Lower leg skin (tissue), 4 donors: ENCODE measurements at places on chromosomes 12 and 14.

DNA sequence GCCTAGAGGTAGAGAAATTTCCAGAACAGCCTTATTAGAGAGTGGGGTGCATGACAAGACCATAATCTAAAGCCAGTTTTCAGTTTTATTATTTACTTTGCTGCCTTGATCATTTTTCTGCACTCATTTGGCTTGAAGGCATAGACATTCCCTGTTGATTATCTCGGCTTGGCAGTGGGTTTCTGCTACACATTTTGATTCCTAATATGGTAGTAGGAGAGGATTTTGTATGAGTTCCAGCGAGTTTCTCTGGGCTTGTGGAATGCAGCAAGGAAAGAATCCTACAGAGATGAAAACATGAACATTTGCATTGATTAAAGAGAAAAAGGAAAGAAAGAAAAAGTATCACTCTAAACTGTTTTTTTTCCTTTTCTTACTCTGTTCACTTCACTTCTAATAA, 281.2 kb downstream of the PAWR start:
- no peak for DNase-seq

DNA sequence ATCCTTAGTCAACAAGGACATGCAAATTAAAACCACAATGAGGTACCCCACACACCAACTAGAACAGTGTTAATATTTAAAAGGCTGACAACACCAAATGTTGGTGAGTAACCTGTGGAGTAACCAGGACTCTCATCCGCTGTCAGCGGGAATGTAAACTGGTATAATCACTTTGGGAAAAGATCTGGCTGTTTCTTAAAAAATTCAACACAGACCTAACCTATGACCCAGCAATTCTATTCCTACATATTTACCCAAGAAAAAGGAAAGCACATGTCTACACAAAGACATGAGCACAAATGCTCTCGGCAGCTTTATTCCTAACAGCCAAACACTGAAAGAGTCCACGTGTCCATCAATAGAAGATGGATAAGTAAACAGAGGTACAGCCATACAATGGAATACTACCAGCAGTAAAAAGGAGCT, 26.6 kb downstream of the NRDE2 start:
- no peak for DNase-seq

GRCh38 chr12:8556531-8557097, 15.9 kb upstream of the CLEC4E start:
- DNase-seq = no peak

DNA sequence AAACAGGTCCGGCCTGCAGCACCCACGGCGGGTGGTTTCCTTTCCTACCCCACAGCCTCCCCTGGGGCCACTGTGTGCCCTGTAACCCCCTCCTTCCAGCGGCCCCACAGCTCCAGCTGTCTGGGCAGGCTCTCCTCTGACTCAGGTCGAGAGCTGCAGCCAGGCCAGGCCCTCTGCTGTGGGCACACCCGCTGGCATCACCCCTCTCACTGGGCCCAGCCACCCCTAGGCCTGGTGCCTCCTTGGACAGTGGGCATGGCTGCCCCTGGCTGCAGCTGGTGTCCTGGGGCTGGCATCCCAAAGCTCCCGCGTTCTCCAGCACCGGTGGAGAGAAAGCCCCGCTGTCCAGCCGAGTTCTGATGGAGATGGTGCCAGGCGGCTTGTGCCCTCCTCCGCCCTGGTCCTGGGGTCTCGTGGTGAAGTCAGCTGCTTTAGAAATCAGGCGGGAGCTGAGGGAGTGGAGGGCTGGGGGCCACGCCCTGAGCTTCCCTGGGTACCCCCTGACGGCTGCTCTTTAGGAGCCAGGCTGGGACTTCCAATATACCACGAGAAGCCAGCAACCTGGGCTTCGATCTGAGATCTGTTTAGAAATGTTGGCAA, 114.9 kb downstream of the KIF26A start:
- no peak for DNase-seq

DNA sequence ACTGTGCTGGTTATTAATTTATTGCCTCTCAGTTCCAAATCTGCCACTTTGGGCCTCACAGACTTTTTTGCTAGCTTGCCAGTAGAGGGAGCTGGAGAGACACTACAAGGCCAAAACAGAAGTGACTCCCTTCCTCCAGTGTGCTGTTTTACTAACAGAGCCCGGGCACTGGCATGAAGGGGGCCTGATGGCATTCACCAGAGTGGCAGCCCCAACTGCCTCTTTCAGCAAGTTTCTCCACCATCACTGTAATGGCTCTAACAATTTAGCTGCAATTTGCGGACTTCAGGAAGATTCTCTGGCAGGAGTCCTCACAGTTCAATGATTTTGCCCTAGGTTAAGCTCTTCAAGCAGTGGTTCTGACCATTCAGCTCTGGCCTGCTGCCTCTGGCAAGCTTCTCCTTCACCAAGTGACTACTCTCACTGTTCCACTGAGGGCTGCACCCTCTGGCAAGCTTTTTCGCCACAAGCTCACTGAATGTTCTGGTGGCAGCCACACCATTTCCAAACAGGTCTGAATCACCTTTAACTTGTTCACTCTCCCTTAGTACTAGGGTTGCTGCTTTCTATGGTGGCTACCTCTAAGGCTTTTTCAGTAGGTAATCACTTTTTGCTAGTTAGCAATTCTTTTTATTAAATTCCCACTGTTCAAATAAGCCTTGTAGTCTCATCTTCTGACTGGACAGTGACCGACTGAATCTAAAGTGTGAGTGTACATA, 104.9 kb downstream of the ZC3H14 start:
- no peak for DNase-seq

GRCh38 chr12:5655120-5655519, 223.2 kb downstream of the NTF3 start:
- DNase-seq = no peak

- DNase-seq = no peak
These were observed 284.3 kb upstream of the MDGA2 start for GRCh38 chr14:47959740-47960139.

- no peak for DNase-seq
These were observed 3.3 kb downstream of the CELA1 start for GRCh38 chr12:51343201-51343600.

GRCh38 chr12:60832290-60832689, 1236.5 kb downstream of the SLC16A7 start:
- no peak for DNase-seq

- no peak for DNase-seq
These were observed 3.9 kb downstream of the PALS1 start for GRCh38 chr14:67245104-67245503.

DNA sequence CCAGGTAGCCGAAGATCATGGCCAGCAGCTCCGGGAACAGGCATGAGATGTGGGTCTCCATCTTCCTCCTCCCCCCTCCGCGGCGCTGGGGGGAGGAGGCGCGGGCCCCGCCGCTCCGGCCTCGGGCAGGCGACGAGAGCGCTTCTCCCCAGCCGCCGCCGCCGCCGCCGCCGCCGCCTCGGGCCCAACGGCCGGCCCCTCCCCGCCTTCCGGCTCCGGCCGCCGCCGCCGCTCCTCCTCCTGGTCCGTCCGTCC, 448 bp downstream of the FBXL14 start:
- DNase-seq = no peak

DNA sequence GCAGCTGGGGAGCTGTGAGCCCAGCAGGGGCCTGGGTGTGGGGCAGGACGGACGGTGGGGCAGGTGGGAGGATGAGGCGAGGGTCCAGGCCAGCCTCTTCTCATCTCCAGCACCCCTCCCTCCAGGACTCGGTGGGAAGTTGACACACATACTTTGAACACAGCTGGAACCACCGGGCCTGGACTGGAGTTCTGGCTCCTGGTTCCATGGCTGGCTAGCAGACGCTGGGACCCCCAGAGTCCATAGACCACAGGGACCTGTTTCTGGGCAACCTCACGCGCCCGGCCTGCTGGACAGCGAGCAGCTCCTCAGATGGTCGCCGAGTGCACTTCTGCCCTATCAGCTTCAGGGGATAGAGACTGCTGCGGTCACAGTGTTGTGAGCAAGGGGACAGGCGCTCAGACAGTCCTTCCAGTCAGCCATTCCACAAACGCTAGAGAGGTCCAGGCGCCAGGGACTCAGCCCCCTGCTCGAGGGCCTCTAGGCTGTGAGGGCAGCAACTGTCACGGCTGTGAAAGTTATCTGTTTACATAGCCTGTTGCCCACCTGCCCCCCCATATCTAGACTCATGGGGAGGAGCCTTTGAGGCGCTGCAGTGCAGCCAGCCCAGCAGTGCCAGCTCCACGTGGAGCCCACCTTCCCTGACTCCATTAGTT, 25.2 kb downstream of the TCHP start:
- DNase-seq = no peak

- DNase-seq = no peak
These were observed at the start of gene ANHX for GRCh38 chr12:133235401-133236112. ANHX (minus strand) TSS chr12:133235877; CDS start chr12:133234356, 1,521 bp downstream.

GRCh38 chr14:25116607-25117006, 66.7 kb upstream of the STXBP6 start:
- no peak for DNase-seq

- DNase-seq = no peak
These were observed 457.4 kb upstream of the ATP2B1 start for GRCh38 chr12:90166012-90166411.

DNA sequence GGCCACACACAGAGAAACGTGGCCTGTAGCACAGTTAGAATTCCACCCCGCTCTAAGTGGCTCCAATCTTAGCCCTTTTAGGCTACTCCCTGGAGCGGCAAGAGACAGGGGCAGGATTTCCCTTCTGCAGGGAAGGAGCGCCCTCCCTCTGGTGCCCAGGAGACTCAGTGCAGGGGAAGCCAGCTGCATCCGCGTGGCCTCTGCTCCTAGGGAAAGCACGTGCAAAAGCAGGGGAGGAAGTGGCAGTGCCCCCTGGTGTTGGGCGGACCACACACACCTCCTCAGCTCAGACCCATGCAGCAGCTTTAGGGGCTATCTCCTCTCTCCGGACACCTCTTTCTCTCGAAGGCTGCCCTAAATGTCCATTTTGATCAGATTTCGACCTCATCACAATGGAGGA, 50.0 kb downstream of the SPRING1 start:
- no peak for DNase-seq

DNA sequence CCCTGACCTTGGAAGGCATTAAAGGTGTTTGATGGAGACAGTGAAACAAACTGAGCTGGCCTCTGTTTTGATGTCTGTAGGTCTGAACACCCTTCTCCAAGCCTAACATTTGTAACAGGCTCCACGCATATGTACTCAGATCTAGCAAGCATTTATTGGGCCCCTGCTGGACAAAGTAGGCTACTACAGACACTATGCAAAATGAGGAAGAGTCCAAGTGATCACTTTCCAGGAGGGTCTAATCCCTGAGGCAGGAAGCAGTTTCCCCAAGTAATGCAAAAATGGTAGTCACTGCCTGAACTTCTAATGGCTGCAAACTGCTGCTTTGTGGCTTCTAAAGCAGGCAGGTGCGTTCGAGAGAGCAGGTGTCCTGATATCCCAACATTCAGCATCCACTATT, 405.8 kb downstream of the MED13L start:
- DNase-seq = no peak

GRCh38 chr12:95337146-95337545, 119.5 kb downstream of the VEZT start:
- DNase-seq = no peak

- no peak for DNase-seq
These were observed 50.6 kb downstream of the PPP2R5C start for GRCh38 chr14:101812071-101812470.

- DNase-seq = no peak
These were observed 375.1 kb downstream of the GRIN2B start for GRCh38 chr12:13606290-13606689.

DNA sequence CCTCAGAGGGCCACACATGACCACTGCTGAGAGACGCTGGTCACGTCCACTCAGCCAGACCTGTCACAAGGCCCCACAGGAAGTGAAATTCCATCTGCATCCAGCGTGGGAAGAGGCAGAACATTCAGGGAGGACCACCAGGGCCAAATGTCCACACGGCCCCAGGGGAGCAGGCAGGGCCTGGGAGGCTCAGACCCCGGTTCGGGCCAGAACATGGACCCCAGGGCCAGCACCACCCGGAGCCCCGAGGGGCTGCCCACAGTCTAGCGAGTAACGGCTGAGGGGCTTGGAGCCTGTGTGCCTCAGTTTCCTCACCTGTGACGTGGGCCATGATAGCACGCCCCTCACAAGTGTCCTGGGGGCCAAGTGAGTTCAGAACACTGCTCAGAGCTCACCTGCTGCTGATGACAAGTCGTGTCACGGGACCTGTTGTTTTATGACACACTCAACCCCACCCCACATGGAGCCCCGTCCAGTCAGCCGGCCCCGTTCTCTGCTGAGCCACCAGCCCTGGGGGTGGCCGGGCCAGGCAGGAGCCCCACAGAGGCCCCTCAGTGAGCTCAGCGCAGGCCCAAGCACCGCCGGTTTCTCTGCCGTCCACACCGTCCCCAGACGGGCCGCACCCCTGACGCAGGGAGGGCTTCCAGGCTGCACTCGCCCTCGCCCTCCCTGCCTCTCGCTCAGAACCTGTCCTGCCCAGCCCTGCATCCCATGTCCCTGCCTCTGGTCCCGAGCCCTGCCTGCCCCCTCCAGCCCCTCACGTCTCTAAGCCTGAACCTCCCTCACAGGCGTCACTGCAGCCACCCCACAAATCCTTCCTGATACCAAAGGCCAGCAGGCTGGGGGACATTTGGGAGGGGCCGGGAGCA, 79.5 kb upstream of the GALNT9 start:
- DNase-seq = no peak

GRCh38 chr14:100740196-100740825, 13.6 kb downstream of the DLK1 start:
- no peak for DNase-seq

GRCh38 chr14:105148604-105149145, 19.9 kb downstream of the JAG2 start:
- DNase-seq = no peak

DNA sequence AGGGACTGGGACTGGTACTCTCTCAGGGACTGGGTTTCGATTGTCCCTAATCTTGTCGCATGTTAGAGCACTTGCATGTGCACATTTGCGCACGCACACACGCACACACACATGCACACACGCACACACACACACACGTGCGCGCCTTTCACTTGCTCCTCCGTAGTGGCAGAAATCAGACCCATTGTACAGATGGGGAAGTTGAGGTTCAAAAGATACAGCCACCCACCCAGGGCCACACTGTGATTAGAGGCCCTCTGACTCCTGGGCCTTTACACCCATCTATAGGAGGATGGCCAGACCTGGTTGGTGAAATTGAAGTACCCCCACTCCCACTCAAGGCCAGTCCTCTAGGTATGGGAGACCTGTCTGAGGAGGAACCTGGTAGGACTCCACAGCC, 167.8 kb upstream of the LHX5 start:
- DNase-seq = no peak

GRCh38 chr12:51955702-51956101, 4.2 kb downstream of the ACVR1B start:
- DNase-seq = peak; percentile 63
